Activated CD4-positive, alpha-beta T cell treated with anti-CD3 and anti-CD28 coated beads, Interleukin-10, Interleukin-2, amounts not matched to agents 100 ng/mL and 50 ng/mL, durations not matched to agents 16 hours and 8 hours (primary cell): ENCODE measurements at places on chromosomes 16 and 17.
A peak's percentile ranks its signal among the peaks of the same experiment; 100 is the strongest.

GRCh38 chr17:73155410-73156165 is 9.2 kb upstream of the SSTR2 start:
- DNase-seq, result no peak

DNA sequence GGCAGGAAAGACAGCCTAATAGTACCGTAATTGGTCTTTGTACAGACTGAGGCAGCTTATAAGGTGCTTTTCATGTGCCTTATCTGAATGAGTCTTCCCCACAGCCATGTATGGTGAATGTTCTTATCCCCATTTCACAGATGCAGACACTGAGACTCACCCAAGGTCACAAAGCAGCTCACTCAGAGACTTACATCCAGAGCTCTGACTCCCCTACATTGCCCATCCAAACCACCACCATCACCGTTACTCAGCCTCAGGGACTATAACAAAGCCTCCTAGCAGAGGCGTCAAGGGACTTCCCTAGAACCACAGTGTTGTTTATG is 627 bp upstream of the GPR179 start:
- DNase-seq, result no peak

DNA sequence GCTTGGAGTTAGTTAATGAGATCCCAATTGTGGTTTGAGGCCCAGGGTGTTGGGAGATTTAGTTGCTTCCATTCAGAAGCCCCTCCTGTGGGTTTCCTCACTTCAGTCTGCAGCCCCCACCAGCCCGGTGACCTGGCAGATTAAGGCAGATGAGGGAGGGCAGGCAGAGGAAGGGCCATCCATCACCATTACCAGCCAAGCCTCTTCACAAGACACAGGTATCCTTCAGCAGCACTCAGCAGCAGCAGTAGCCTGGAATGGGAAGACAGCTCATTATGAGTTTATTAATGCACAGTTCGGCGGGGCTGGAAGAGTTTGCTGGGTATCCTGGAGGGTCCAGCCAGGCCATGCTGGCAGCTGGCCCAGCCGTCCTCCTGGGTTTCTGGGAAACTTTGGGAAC is 90.0 kb upstream of the GPRC5B start:
- DNase-seq, result no peak

DNA sequence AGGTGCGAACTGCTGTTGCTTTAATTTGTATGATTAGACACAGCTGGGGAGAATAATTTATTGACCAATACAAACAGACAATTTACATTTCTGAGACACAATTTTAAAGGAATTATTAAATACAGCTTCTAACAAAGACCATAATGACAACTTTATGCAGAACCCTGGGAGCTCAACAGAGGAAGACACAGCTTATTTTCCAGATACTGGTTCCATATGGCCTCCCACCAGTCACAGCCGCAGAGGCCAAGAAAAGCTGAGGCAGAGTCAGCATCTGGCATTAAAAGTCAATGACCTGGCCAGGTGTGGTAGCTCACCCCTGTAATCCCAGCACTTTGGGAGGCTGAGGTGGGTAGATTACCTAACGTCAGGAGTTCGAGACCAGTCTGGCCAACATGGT is 66.1 kb upstream of the BCAR1 start:
- DNase-seq, result no peak

- DNase-seq, result no peak
Observed at GRCh38 chr17:69528035-69528434, 113.5 kb downstream of the MAP2K6 start.

- no peak for DNase-seq
Observed at GRCh38 chr16:3602320-3602653, 9.1 kb downstream of the SLX4 start.

GRCh38 chr17:64472564-64472963 is 23.6 kb downstream of the MILR1 start:
- no peak for DNase-seq

DNA sequence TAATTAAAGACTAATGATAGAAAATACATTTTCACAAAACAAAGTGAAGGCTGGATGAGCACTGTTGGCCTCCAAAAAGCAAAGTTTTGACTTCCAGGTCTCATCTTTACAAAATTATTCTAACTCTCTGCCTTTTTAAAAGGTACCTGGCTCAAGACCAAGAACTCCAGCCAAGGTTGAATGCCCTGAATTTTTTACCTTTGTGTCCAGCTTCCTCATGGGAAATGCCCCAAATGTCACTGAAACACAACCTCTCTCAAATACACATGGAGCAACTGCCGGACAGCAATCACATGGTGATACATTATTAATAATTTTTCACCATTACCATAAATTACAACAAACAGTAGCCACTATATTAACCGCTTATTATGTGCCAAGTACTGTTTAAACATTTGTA is 32.2 kb downstream of the ADAMTS18 start:
- no peak for DNase-seq

DNA sequence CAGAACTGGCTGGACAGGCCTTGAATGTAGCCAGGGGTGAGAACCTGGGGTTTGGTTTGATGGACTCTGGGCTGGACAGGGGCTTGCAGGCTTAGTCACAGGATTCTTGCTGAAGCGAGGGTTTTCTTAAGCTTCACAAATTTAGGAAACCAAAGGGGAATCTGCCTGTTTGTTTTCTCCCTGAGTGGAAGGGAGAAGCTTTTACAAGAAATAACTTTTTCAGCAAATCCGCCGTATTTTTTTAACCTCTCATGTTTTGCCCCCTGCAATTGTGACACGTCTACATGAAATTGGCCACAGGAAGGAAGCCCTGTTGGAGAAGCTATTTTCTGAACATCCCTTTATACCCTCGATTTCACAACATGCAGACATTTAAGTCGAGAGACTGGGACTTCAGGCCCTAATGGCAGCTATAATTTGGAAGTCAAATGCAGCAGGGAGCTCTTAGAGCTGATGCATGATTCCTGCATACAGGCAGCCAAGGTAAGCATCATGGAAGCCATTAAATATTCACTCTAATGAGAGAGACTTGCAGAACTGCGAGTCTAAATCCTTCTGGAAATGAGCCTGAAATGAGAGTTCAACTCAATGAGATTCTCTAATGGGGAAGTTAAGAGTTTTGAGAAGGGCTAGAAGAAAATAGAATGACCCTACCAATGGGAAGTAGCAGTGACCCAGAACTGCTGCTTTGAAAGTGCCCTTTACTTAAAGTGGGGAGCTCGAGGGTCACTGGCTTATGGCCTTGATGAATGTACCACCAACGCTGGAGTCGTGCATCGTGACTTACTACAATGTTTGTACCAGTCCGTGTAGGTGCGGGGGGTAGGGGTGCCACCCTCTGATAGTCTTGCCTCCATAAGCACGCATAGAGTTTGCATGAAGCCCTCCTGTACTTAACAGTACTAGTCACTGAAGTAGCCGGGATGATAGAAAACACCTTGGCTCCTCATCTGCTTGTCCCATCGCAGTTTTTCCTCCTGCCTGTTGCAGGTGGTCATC is 45.1 kb upstream of the IRF8 start:
- DNase-seq, result no peak

DNA sequence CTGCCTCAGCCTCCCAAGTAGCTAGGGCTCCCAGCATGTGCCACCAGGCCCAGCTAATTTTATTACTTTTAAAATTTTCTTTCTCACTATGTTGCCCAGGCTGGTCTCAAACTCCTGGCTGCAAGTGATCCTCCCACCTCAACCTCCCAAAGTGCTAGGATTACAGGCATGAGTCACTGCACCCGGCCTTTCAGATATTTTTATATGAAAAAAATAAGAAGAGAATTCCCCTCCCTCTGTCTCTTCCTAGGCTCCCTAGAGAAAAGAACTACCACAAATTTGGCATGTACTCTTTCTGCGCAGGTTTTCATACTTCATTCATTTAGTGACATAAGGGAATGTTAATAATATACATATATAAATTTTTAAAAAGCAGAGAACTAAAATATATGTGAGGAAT is 21.7 kb upstream of the SMURF2 start:
- DNase-seq, result no peak

DNA sequence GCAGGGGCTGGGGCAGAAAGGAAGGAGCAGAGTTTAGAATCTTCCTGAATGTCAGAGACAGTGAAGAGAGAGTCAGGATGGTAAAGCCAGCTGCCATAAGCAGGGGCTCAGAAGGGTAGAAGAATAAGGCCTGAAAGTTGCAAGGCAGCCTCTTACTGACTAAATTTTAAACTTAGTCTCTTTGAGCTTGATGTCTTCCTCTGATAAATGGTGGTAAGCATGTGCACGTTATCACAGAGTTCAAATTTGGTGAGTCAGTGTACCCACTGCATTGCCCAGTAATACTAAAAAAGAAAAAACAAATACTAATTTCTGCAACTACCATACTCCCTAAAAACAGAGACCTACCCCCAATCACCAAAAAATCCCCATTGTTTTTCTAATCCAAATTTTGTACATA is 45.2 kb downstream of the SIAH1 start:
- peak; percentile 33 for DNase-seq

DNA sequence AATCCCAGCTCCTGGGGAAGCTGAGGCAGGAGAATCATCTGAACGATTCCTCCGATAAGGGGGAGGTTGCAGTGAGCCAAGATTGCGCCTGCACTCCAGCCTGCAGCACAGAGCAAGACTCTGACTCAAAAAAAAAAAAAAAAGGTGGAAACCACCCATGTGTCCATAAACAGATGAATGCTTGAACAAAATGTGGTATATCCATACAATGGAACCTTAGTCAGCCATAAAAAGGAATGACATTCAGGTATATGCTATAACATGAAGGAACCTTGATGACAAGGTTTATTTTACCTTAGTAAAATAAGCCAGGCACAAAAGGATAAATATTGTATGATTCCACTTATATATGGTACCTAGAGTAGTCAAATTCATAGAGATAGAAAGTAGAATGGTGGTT is 2.9 kb upstream of the MEIOC start:
- DNase-seq, result no peak

DNA sequence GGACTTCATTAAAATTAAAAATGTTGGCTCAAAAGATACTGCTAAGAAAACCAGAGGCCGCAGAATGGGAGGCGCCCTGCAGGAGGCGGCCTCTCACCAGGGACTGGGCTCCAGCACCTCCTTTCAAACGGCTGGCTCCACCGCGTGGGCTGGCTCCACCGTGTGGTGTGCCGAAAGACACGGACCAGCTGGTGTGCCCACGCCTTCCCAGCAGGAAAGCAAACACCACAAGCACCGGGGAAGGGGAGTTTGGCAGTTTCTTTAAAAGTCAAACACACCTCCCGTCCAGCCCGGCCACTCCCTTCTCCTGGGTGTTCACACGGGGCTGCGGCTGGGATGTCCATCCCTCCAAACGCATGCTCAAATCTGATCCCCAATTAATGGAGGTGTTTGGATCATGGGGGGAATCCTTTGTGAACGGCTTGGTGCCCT is 13.9 kb downstream of the HAGH start:
- DNase-seq, result peak; percentile 57

GRCh38 chr17:63358111-63358839 is 87.8 kb downstream of the CYB561 start:
- DNase-seq, result no peak

DNA sequence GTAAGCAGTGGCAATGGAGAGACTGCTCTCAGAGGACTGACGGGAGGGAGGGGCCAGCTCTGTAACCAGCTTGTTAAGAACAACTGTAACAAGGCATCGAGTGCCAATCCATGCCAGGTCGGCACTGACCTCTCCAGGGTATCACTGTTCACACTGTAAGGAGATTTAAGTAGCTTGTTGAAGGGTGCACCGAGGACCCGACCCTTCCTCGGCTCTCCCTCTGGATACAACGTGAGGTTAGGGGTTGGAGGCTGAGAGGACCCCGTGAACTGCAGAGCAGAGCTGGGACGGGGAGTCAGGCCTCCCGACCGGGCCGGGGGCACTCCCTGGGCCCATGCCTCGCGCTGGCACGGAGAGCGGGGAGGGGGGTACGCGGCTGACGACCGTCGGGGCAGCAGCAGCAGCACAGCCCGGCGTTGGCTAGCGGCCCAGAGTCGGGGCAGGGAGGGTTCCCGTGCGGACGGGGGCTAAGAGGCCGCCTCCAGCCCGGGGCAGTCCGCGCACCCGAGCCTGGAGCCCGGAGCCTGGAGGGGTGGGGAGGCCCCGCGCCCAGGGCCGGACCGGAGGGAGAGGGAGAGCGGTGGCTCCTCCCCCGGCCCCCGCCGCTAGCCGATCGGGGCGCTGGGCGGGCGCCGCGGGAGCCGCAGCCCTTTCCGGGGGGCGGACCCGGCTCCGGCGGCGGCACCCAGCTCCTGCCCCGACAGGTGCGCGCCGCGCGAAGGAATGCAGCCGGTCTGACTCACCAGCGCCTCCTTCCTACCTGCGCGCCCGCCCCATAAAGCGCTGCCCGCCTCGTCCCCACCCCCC is at the start of gene ITGB4:
Gene ITGB4, plus strand, starts transcription at position 804 of the 807 bp plus-strand sequence. CDS start 3,245 bp downstream, outside the sequence.
- peak; percentile 46 for DNase-seq

GRCh38 chr16:61263400-61263799 is 772.8 kb downstream of the CDH8 start:
- DNase-seq, result no peak

DNA sequence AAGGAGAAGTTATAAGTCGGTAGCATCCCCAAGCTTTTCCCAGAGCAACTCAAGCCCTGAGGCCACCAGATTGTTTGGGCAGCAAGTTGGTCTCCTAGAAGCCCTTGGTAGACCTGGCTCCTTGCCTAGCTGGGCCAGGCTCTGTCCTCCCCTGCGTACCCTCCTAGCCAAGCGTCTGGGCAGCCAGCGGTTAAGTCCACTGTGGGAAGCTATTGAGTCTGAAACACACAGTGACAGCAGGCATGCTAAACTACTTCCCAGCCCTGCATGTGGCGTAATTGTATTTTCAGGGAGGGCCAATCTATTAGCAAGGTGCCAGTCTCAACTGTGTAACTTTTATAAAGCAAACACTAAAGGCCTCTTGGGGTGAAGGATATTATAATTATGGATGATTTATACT is 419.1 kb upstream of the RBFOX1 start:
- DNase-seq, result no peak

- no peak for DNase-seq
Observed at GRCh38 chr17:35846055-35846809, 22.5 kb downstream of the HEATR9 start.

GRCh38 chr17:58096892-58097291 is 13.7 kb downstream of the DYNLL2 start:
- DNase-seq, result no peak

- DNase-seq, result no peak
Observed at GRCh38 chr16:47043970-47044684, 70.7 kb upstream of the DNAJA2 start.

- no peak for DNase-seq
Observed at GRCh38 chr17:35297666-35298065, 54.8 kb downstream of the SLFN5 start.

DNA sequence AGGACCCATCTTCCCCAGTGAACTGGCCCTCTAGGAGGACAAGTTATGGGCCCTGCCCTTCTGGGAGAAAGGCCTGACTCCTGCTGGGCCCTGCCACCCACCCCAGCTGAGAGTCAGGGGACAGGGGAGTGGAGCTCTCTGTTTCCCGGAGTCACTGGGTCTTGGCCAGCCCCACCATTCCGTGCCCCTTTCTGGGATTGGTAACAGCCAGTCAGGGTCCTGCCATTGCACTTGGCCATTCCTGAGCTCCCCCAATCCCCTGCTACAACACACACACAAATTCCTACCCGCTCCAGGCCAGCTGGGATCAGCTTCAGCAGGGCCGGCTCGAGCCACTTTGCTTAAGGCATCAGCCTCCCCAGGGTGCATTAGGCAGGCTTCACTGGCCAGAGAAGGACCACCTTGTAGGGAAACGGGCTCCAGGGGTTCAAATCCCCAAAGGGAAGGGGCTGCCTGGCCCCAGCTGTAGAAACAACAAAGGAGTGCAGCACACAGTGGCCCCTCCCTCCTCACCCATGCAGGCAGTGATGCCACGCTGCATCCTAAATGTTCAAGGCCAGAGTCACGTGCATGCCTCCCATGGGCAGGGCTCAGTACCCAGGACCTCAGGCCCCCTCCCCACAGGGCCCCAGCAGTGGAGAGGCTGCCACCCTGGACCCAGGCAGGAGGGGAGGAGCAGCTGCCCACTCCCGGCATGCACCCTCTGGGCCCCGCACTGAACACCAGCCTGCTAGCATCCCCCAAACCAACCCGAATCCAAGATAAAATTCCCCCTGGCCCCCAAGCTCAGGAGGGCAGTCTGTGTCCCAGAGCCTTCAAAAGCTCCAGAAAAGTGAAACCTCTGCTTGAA is 37.7 kb downstream of the C16orf78 start:
- DNase-seq, result no peak
